ENCODE measurements at places on chromosomes 1 and 21.

GRCh38 chr1:175075572-175076568 lies 8.2 kb downstream of the TNN start:
- no peak overlapping the region for H3K4me3 ChIP-seq
- H3K27me3 ChIP-seq: peaks cover 2% of the 10 kb centered on the region
- DNase-seq: no peak
- no peaks in the 10 kb centered on the region for H3K4me1 ChIP-seq
- H3K27ac ChIP-seq: no peak overlapping the region
- no peaks in the 10 kb centered on the region for H3K36me3 ChIP-seq

DNA sequence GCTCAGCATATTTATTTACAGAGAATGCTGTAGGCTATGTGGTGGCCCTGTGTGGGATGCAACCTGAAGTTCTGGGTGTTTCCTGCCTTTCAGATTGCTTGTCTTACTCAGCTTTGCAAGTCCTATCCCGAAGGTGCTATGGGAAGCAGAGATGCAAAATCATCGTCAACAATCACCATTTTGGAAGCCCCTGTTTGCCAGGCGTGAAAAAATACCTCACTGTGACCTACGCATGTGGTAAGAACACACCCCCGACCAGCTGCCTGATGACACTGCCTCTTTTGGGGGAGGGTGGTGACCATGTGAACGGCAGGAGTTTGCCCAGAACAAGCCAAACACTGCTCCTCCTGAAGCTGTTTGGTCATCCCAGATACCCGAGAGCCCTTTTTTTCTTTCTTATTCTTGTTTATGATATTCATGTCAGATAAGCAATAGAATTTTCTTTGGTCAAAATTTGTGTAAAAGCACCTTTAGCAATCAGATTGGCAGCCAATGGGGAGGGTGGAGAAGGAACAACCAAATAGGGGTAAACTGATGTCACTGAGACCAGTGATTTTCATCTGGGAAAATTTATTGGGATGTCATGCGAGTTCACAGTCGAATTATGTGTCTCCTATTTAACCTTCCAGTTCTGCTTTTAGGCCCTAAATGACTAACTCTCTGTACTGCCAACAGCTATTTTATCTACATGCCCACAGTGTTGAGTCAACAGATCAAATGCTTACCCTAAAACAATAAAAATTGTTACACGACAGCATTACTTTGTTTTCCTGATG lies 82.6 kb downstream of the EVA1C start:
- H3K27ac ChIP-seq: no peak overlapping the region
- H3K36me3 ChIP-seq: no peaks in the 10 kb centered on the region
- DNase-seq: no peak
- H3K27me3 ChIP-seq: no peaks in the 10 kb centered on the region
- peaks cover 8% of the 10 kb centered on the region for H3K4me1 ChIP-seq

GRCh38 chr1:35619237-35620121 lies 21.8 kb downstream of the PSMB2 start:
- DNase-seq: no peak
- H3K27ac ChIP-seq: no peak overlapping the region
- H3K36me3 ChIP-seq: peaks cover 35% of the 10 kb centered on the region
- H3K4me3 ChIP-seq: no peak overlapping the region
- no peaks in the 10 kb centered on the region for H3K4me1 ChIP-seq

DNA sequence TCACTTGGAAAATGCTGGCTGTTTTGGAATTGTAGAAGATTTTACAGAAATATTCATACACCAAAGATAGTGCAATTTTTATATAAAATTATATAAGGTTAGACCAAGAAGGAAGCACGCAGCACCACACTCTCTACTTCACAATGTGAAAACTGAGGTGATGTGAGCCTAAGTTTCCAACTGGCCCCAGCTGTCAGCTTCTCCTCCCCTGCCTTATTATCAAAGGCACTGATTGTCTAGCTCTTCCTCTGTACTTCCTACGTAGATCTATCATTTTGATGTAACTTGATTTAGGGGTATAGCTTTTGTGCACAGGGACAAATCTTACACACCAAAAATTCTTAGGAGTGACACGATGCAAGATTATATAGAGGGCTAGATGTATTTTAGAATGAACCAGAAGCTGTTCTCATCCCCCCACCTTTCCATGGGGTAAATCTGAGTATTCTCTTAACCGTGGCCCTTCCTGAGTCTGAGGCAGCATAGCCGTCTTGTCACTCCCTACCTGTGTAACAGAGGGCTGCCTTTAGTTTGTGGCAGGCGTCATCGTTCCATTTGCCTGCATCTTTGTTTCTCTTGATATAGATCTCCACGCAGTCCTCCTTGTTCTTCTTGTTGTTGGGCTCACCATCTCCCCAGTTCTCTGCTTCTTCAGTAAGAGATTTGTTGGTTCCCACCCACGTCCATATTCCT lies 3.4 kb downstream of the SELL start:
- H3K4me3 ChIP-seq: peak overlapping the region; percentile 99
- peak overlapping the region; percentile 88 for H3K27ac ChIP-seq
- H3K4me1 ChIP-seq: peaks cover 68% of the 10 kb centered on the region
- peaks cover 48% of the 10 kb centered on the region for H3K36me3 ChIP-seq

DNA sequence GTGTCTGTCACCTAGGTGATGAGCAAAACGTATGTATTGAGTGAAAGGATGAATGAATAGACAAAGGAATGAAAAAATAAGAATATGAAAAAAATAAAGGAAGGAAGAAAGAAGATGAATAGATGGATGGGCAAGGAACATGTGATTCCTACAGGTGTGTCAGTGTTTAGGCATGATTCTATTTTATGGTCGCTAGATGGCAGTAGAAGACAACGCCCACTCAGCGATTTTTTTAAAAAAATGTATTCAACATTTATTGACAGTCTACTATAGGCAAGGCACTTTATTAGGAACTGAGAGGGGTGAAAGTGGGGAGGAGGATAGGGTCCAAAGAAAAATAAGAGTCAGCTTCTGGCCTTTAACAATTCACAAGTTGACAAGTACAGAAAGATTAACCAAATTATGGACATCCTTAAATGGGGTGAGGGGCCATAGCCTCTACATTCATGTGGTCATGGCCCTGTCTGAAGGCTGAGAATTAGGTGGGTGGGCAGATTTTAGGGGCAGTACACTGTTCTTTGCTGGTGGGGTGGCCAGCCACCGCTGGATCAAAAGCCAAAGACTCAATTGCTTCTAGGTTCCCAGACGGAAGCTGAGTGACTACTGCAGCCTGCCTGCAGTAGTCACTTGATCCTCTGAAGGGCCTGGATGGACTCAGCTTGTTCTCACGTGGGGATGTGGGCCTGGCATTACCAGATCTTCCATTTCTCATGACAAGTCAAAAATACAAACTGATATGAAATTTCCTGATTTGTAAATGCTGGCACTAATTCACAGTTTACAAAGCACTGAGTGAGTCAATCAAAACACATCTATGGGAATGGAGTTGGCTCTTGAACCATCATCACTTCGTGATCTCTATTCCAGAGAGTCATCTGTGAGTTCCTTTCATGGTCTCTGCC lies 83.9 kb downstream of the FASLG start:
- peaks cover 20% of the 10 kb centered on the region for H3K27me3 ChIP-seq
- DNase-seq: peak; percentile 61
- no peaks in the 10 kb centered on the region for H3K36me3 ChIP-seq

DNA sequence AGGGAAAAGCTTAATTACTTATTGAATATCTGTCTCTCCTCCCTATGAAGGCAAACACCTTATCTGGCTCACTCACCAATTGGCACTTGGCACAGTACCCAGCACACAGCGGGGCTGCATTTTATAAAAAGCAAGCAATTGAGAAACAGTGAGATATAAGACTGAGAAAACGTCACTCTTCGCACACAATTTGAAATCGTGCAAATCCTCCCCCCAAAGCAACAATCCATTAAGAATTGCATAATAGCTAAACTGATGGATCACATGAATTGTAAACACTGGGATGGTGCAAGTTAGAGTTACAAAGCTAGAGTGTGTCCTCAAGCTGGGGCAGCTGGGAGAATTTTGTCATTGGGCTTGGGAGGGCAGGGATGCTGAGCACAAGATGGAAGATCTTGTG lies 27.1 kb downstream of the PRDX6 start:
- H3K4me3 ChIP-seq: no peak overlapping the region
- DNase-seq: no peak
- H3K4me1 ChIP-seq: no peaks in the 10 kb centered on the region
- H3K27ac ChIP-seq: no peak overlapping the region

GRCh38 chr21:31107871-31108270 lies 69.6 kb upstream of the KRTAP19-8 start:
- H3K4me3 ChIP-seq: no peak overlapping the region
- peaks cover 10% of the 10 kb centered on the region for H3K4me1 ChIP-seq
- no peak for DNase-seq

DNA sequence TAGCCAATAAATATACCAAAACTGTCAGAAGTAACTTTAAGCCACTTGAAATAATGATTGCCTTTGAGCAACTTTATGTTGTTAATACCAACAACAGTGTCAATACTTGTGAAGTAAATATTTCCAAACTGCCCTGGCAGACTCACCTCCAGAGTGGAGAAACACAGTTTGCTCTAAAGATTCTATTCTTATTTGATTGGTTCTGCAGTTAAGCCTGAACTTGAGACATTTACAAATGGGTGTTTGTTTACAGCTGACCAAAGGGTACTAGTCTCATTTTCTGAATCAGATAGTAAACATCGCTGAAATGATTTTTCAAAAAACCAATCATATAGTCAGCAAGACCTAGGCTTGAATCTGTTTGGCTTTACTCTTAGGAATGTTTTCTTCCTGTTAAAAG lies 1.3 kb upstream of the MYOC start:
- DNase-seq: no peak
- H3K27me3 ChIP-seq: peaks cover 7% of the 10 kb centered on the region
- no peak overlapping the region for H3K27ac ChIP-seq

DNA sequence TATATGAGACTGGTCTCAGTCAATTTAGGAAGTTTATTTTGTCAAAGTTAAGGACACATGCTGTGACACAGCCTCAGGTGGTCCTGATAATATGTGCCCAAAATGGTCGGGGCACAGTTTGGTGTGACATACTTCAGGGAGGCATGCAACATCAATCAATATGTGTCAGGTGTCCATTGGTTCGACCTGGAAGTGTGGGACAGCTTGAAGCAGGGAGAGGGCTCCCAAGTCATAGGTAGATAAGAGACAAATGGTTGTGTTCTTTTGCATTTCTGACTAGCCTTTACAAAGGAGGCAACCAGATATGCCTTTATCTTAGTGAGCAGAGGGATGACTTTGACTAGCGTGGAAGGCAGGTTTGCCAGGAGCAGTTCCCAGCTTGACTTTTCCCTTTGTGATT lies 4.5 kb upstream of the ERVH48-1 start:
- H3K4me3 ChIP-seq: no peak overlapping the region
- H3K4me1 ChIP-seq: no peaks in the 10 kb centered on the region
- H3K27ac ChIP-seq: no peak overlapping the region
- DNase-seq: no peak
- H3K27me3 ChIP-seq: no peaks in the 10 kb centered on the region
- H3K36me3 ChIP-seq: no peaks in the 10 kb centered on the region

GRCh38 chr1:113255038-113255719 lies 135.1 kb upstream of the MAGI3 start:
- no peak overlapping the region for H3K4me3 ChIP-seq
- no peaks in the 10 kb centered on the region for H3K36me3 ChIP-seq
- DNase-seq: no peak

- peaks cover 16% of the 10 kb centered on the region for H3K36me3 ChIP-seq
- H3K4me3 ChIP-seq: peak overlapping the region; percentile 93
- H3K27me3 ChIP-seq: no peaks in the 10 kb centered on the region
- peaks cover 79% of the 10 kb centered on the region for H3K4me1 ChIP-seq
- no peak for DNase-seq
Measured at GRCh38 chr1:153543736-153544135, 1.9 kb downstream of the S100A4 start.

DNA sequence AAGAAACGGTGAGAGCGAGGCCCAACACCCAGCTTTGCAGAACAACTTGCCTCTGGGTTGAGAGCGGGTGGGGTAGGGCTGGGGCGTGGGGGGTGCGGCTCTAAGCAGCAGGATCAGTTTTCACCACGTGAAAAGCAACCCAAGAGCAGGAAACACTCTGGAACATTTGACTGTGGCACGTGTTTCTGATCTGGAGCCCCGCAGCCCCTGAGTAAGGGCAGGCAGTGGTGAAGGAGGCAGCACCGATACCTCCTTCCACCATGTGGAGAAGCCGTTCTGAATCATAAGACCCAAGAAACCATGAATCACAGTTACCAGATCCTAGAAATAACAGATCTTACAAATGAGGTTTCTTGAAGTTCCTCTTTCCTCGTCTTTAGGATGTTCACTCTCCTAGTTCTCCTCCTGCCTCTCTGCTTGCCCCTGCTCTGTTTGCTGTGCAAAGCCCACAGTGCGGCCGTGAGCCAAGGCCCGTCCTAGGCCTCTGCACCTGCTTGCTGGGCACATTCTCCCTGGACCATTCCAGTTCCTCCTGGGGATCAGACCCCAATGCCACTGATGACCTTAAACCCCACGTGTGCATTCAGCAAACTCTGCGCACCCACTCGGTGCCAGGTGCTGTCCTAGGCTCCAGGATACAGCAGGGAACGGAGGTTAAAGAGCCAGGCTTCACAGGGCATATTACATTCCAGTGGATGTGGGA lies 31.9 kb downstream of the SLC1A7 start:
- no peak overlapping the region for H3K4me3 ChIP-seq
- peaks cover 1% of the 10 kb centered on the region for H3K27me3 ChIP-seq
- no peaks in the 10 kb centered on the region for H3K4me1 ChIP-seq
- H3K27ac ChIP-seq: no peak overlapping the region

GRCh38 chr1:15849775-15850324 lies 2.3 kb downstream of the SPEN start:
- peak overlapping the region; percentile 99 for H3K4me3 ChIP-seq
- H3K27ac ChIP-seq: peak overlapping the region; percentile 91
- no peaks in the 10 kb centered on the region for H3K27me3 ChIP-seq
- H3K4me1 ChIP-seq: peaks cover 55% of the 10 kb centered on the region

- no peaks in the 10 kb centered on the region for H3K27me3 ChIP-seq
- H3K4me3 ChIP-seq: no peak overlapping the region
- H3K36me3 ChIP-seq: peaks cover 14% of the 10 kb centered on the region
- no peak for DNase-seq
- peaks cover 12% of the 10 kb centered on the region for H3K4me1 ChIP-seq
Measured at GRCh38 chr21:45148316-45148990, 74.1 kb downstream of the ADARB1 start.

DNA sequence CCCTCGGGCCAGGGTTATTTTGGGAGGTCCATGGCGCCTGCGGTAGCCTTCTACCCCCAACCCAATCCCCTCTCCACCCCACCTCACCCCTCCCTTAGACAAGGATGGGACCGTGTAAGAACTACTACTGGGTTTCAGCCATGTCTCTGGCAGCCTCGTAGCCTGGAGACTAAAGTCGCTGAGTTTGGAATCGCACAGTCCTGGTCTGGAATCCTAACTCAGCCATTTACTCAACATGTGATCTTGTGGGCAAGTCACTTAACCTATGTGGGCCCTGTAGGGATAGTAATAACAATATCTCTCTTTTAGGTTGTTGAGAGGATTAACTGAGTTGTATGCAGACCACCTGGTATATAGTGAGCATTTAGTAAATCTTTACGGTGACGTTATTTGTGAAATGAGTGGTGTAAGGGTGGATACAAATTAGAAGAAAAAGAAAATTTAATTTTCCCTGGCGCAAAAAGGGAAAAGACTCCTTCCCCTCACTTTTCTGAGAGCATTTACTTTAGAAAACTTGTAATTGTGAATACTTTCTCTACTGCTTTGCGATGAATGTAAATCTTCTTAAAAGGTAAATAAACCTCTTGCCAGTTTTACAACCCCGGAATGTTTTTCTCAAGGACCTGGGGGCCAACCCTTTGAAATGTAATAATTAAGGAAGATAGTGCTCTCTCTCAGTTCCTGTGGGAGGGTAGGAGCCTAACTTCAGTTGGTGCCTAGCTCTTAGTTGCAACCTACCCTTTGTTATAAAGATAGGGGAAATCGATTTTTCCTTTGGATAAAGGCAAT lies 615 bp upstream of the MRPS15 start:
- peaks cover 19% of the 10 kb centered on the region for H3K4me1 ChIP-seq
- H3K4me3 ChIP-seq: peak overlapping the region; percentile 90
- H3K27ac ChIP-seq: peak overlapping the region; percentile 90
- no peaks in the 10 kb centered on the region for H3K27me3 ChIP-seq
